ENCODE measurements at places on chromosomes 7 and 10.

- no peak for DNase-seq
These were observed 5.0 kb downstream of the PPIF start for GRCh38 chr10:79352035-79352877.

GRCh38 chr7:70356085-70356786, 758.0 kb downstream of the AUTS2 start:
- DNase-seq: no peak

- no peak for DNase-seq
These were observed 77.8 kb upstream of the ATP6V0A4 start for GRCh38 chr7:138875794-138876193.

- DNase-seq: no peak
These were observed 648.5 kb upstream of the LRRN3 start for GRCh38 chr7:110442381-110442837.

DNA sequence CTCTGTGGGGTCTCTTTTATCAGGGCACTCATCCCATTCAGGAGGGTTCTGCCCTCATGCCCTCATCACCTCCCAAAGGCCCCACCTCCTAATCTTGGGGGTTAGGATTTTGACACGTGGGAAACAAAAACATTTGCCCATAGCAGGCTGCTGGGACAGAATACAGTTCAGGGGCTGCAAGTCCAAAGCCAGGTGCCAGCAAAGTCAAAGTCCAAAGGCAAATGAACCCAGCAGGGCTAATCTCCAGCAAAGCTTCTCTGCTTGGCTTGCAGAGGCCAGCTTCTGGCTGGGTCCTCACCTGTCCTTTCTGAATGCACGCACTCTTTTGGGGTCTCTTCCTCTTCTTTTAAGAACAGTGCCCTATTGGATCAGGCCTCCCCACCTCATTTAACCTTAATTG, 359.9 kb downstream of the DPP6 start:
- DNase-seq: no peak

GRCh38 chr10:52212802-52213201, 101.3 kb upstream of the DKK1 start:
- no peak for DNase-seq

GRCh38 chr7:96183163-96183670, 138.7 kb downstream of the SLC25A13 start:
- no peak for DNase-seq

DNA sequence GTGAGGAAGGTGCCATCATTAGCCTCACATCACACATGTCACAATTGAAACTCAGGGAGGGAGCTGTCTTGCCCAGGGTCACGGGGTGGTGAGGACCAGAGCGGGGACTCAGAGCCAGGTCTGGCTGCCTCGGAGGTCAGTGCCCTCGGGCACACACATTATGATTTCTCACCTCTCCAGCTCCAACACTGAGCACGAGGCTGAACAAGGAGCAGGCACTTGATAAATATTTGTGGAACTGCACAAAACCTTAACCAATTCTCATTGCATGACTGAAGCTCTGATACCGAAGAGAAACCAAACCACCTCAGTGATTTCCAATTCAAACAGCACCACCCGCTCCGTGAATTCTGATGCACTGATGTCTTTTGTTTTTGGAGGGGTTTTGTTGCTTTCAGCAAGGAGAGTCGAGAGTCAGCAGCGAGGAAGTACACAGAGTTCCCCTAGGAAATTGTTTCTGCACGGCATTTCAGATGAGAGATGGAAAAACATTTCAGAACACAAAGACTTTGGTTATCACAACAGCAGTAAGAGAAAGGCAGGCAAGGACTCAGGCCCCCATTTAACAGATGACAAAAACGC, 55.3 kb upstream of the ZMIZ1 start:
- DNase-seq: no peak

DNA sequence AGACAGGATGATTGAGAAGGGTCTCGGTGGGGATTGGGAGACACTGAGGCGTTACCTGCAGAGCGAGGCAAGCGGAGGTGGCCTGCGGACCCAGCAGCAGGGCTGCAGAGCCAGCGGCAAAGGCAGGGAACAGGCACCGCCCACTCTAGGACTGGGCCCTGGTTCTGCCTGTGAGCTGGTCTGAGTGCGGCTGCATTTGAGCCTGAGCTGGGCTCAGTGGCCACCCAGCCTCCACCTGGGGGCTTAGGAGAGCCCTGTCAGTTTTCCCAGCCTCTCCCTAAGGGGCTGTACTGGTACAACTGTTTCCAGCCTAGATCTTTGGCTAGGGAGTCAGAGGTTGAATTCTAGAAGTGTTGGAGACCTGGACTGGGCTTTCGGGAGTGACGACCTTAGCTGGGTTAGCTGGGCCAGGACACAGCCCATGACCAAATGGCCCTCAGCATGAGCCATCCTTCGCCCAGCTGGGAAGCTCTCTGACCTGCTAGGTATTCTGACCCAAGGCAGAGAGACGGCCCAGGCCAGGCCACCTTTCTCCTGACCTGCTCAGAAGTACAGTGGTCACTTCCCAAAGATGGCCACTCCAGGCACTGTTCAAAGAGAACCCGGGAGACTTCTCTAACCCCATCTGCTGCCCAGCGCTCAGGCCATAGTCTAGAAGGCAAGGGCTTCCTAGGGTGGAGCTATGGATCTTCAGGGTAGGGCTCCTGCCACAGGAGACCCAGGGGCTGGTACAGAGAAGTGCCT, 64.9 kb downstream of the PAX2 start:
- no peak for DNase-seq

- no peak for DNase-seq
These were observed 327.7 kb upstream of the STEAP1 start for GRCh38 chr7:89826557-89826956.

DNA sequence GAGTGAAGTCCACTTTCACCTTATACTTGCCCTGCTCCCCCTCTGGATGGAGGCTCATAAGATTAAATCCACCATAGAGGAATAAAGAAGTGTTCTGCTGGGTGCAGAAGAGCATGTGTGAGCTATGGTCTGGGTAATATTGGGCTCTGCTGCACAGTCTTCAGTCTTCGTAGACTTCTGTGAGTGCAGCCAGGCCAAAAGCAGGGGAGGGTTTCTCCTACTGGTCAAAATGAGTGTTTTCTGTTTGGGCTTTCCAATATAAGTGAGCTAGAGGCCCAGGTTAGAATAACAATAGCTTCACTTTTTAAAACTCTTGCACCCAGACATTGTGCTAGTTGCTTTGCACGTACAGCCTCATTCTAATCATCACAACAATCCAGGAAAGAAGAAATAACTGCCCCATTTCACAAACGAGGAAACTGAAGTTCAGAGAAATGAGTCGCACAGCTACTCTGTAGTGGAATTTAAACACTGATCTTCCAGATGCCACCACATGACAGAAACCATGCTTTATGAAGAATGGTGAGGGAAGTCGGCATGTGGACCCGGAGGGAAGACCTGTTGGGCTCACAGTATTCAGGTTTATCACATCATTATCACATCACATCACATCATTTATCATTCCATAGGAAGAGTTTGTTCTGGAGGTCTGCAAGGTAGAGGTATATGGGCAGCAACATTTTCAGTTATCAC, 23.8 kb upstream of the MSMB start:
- no peak for DNase-seq

DNA sequence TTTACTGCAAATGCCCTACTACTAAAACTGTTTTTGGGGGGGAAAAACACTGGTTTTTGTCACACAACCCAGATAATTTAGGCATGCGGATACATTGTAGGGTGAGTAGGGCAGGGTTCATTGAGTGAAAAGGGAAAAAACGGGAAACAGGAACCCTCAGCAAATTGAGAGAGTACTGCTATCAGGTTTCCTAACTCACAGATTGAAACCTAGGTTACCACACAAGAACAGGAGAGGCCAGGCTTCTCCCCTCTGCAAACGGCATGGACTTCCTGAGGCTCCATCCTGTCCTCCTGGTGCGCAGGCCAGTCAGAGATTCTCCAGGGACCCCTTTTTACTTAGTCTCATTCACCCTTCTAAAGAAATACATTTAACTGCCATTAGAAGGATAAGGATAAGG, 30.6 kb downstream of the AVL9 start:
- DNase-seq: no peak

GRCh38 chr10:132207536-132208461, 21.1 kb downstream of the DPYSL4 start:
- no peak for DNase-seq

DNA sequence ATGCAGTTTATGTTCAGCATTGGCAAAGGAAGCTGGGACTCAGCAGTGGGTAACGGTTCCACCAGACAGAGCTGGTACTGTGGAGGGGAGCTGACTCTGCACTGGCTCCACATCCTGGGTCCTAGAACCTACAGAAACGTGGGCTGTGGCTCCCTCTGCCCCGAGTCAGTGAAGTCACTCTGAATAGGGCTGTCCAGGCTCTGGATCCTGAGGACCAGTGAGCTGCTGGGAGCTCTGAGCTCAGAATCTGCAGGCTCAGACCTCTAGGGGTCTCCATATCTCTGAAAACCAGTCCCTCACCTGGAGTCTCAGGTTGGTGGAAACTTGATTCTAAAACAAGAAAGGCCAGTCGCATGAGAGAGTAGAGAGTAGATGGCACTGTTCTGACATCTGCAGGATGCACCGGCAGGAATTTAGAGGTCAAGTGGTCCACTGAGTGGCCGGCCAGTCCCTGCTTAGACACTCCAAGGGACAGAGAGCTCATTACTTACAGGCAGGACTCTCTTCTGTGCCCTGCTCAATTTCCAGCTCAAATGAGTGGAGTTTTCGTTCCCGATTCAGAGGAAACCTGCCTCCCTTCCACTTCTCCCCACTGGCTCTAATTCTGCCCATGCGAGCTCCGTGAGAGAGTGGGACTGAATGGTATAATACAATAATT, 18.6 kb downstream of the NPFFR1 start:
- DNase-seq: no peak

DNA sequence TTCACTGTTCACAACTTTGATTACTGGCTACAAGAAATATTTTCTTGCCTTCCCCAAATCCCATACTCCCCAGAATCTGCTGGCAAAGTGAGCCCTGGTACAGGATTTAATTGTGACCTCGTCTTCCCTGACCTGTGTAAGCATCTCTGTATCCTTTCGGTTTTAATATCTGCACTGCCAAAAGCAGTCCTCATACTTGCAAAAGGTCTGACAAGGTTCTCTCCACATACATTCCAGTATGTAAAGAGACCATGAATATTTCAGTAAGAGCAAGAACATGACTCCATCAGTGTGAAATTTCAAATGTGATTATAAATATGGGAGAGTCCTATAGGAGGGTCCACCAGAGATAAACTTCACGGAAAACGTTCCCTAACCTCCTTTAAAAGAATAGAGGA, 134.0 kb upstream of the TCF7L2 start:
- DNase-seq: no peak

DNA sequence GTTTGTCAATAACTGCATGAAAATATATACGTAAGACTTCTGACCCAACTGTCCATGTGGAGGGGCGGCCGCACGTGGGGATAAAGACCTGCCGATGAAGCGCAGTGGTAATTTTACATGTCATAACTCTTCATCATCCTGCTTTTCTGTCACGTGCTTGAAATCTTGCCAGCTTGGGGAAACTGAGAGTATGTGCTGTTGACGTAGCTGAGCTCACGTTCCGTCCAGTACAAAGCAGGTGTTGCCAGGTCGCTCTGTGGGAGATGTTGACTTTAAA, 105.1 kb downstream of the INPP5A start:
- no peak for DNase-seq

GRCh38 chr7:516606-517456, 2.8 kb downstream of the PDGFA start:
- no peak for DNase-seq

DNA sequence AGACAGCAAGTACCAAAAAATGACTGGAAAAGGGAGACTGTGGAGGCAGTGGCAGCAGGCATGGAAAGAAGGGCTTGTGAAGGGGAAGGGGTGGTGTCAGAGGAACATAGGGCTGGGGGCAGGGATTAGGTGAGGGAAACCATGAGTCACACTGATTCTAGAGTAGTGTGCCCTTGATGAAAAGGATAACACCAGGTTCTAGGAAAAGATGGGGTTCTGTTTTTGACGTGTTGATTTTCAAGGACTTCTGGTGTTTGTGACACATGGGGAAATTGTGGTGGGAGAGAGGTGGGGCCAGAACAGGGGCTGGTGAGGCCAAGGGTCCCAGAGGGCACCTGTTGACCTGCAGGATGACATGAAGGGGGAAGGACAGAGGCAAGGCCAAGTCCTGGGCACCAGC, 57.1 kb downstream of the FIGNL1 start:
- no peak for DNase-seq

DNA sequence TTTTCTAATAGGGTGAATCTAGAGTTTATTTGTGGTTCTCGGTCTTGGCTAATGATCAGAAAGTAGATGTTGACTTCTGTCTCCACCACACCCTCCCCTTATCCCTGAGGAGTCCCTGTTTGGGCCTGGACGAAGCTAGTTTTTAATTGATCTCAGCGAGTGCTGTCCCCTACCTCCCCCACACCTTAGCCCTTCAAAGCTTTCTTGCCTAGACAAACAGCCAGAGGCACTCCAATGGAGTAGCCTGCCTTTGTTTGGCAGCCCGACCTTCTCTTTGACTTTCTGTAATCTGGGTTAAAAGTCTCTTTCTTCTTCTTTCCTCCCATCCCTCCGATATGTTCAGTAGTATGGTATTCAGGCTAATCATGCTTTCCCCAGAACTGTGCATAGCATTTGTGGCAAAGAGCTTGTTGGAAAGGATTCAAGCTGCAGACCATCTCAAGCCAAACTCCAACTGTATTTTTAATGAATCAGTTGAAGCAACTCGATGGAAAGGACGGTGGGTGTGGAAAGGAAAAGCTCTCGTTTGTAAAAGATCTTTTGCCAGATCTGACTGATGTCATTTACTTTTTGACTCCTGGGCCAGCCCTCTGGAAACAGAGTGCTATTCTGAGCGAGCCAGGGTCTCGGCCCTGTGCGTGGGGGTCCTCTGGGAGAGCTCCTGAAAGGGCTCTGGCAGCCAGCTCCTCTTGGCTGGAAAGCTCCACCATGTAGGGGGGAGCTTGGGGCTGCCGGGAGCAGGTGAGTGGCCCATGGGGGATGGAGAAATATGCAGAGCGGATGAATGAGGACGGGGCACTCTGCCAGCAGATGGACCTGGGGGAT, 4.5 kb downstream of the FAM180A start:
- no peak for DNase-seq

DNA sequence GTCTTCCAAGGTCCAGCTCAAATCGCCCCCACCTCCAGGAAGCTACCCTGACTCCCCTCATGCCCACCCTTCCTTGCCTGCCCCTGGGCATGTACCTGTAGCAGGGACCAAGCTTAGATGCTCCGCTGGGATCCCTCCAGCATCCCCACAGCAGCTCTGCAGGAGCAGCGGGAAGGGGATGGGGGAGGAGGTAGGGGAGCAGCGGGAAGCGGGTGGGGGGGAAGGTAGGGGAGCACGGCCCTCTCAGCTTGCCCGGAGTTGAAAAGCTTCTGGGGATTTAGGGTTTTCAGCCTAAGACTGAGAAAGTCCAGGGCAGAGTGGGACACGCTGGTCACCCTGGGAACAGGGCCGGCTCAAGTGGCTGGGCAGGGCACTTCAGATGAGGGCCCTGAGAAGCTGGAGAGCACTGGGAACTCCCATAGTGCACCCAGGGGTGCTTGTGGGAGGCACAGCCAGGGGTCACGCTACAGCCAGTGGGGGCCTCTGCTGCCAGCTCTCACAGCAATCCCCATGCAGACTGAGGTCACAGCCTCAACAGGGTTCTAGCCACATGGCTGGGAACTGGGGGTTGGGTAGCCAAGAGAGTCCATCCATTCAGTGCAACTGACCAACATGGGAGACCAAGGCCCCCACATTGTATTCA, 13.4 kb downstream of the WDR86 start:
- DNase-seq: no peak

- no peak for DNase-seq
These were observed 72.2 kb downstream of the RSU1 start for GRCh38 chr10:16745061-16745460.

- no peak for DNase-seq
These were observed 536 bp upstream of the POM121 start for GRCh38 chr7:72924386-72924732.

- no peak for DNase-seq
These were observed 54.4 kb downstream of the COBL start for GRCh38 chr7:51261950-51262795.
